ENCODE measurements at places on chromosomes 5 and 9.

DNA sequence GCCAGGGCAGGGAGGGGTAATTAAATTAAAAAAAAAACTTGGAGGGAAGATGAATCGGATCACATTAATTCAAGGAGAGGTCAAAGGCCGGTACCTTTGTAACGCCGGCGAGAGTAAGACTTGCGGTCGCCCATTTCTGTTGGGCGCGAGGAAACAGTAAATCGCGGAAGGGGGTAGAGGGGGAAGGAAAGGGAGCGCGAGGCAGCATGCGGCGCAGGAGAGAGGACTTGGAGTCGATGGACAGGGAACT lies 324 bp upstream of the RGMB start:
- DNase-seq = no peak

DNA sequence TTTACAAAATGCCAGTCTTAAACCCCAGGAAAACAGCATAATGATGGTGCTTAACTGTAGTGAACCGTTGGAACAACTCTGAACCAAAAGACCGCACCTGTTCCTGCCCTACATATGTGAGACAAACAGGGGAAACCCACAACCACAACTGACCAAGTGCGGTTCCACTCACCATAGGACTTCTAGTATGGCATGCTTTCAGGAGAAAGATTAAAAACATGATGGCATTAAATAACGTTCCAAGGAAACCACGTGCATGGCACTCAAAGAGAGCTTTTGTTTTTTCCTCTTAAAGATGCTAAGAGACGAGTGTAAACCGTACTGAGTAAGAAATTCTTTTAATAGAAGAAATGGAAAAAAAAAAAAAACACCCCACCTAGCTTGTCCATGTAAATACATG lies 119.8 kb downstream of the SSBP2 start:
- no peak for DNase-seq

- DNase-seq = no peak
Observed at GRCh38 chr5:135012951-135013391, 21.1 kb downstream of the PITX1 start.

DNA sequence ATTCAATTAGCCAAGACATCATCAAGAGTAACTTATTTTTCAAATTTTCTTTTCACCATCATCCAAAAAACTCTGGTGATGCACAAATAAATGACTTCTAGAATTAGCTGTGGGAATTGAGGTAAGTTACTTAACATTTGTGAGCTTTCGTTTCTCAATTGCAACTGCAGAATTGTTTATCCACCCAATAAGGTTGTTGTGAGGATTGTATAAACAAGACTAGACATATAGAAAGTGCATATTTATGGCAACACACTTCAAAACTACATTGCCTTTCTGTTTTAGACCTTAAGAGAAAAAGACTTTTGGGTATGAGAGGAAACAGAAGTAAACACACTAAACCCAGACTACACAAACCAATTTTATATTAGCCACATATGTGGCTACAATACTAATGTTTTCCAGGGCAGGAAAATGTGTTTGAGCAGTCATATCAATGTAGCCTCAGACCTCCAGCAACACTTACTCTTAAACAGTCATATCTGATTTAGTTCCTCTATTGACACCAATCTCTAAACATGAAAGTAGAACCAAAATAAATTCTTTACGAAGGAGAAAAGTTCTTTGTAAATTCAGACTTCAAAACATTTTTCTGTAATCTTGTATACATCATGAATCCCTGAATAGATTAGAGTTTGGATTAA lies 488.0 kb upstream of the CYLC2 start:
- DNase-seq = no peak

DNA sequence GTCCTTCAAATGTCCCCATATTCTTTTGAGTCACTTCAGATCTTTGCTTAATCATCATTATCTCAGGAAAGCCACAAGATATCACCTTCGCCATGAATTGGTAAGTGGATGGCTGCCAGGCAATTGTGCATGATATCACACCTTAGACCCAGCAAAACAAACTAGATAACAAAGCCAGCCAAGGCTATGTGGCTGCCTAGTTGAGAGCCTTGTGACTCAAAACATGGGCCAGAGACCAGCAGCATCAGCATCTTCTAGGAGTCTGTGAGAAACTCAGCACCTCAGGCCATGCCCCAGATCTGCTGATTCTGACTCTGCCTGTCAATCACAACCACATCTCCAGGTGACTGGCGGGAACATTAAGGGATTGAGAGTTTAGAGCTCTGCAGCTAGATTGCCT lies 82.8 kb downstream of the SLIT3 start:
- DNase-seq = no peak

GRCh38 chr9:135907006-135907430 lies 328 bp downstream of the CAMSAP1 start:
- no peak for DNase-seq
